ENCODE measurements at places on chromosomes 1 and 21.

GRCh38 chr1:97461782-97462181, 459.1 kb downstream of the DPYD start:
- no peak for DNase-seq

DNA sequence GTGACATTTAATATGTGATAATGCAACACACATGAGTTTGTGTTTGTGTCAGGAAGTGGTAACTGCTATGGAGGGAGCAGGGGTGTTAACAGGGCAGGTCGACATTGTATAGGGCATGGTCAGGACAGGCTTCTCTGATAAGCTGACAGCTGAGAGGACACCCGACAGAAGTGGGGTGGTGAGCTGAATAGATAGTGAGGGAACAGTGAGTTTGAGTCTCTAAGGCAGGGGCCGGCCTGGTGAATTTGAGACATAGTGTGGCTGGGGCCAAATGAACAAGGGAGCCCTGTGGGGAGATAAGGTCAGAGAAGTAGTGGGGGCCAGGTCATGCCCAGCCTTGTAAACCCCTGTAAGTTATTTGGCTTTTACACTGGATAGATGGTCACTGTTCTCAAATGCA, 217.4 kb upstream of the KIAA0040 start:
- DNase-seq: no peak

DNA sequence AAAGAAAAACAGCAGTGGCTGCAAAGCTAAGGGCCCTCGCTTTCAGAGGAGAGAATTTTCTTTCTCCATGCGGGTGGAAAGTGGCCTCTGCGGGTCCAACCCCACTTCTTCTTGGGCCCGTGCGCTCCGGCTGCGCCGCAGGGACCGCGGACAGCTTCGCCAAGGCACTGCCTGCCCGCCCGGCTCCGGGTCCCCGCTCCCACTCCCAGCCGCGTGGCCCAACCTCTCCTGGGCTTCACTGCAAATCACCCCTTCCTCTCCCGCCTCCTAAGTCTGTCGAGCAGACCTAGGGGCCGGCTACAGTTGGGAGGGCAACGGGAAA, 1.0 kb upstream of the RUNX3 start:
- DNase-seq: no peak

DNA sequence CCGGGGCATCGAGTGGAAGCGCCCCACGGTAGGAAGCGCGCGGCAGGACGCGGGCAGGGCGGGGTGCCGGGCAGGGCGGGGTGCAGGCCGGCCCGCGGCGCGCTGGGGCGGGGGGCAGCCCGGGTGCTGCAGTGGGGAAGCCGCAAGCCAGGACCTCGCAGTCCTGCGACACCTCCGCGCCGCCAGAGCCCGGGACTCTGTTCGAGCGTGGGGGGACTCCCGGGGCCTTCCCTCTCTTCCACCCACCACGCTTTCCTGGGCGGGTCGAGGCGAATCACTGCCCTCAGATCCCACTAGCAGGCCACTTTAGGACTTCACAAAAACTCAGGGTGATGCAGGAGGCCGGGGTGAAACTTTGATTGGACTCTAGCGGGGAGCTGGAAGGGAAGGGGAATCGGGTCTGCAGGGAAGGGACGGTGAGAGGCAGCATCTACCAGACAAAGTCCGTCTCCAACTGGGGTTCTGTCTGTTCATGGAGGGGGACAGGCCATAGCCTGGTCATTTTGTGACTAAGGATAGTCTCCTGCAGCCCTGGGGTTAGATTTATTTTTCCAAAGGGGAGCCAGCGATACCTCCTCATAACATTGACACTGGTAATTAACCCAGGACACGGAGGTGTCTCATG, 623 bp downstream of the CAPN2 start:
- DNase-seq: no peak

DNA sequence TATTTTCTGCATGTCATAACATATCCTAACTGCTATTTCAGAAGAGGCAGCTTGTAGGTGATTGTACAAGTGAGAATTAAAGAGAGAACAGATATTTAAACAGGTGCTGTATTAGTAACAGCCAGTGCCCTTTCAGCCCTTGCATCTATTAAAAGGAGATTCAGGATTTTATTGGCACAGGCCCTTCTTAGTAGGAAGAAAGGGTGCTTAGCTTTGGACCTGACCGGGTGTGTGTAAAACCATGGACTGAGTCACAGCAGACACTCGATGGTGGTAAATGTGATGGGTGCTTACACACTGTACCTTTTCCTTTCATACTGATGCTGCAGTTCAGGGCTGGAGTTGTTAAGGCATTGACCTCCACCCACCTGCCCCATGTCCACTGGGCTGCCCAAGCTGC, 12.7 kb upstream of the CD101 start:
- DNase-seq: no peak

DNA sequence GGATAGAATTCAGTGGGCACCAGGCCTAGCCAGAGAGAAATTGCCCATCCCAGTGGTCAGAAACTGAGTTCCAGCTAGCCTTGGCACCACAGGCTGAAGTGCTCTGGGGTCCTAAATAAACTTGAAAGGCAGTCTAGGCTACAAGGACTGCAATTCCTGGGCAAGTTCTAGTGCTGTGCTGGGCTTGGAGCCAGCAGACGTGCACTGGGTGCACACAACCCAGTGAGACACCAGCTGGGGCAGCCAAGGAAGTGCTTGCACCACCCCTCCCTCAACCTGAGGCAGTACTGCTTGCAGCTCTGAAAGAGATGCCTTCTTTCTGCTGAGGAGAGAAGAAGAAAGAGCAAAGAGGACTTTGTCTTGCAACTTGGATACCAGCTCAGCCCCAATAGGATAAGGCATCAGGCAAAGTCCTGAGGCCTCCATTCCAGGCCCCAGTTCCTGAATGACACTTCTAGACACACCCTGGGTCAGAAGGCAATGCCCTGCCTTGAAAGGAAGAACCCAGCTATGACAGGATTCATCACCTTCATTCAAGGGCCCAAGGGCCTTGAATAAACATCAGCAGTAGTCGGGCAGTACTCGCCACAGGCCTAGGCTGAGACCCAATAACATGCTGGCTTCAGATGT, 55.1 kb downstream of the OVGP1 start:
- DNase-seq: no peak

- no peak for DNase-seq
These were observed 167.7 kb downstream of the TOMM20 start for GRCh38 chr1:234960722-234961455.

- no peak for DNase-seq
These were observed 19.3 kb upstream of the IL22RA1 start for GRCh38 chr1:24162201-24162600.

GRCh38 chr1:148385371-148386030, 97.6 kb downstream of the PPIAL4G start:
- DNase-seq: no peak

DNA sequence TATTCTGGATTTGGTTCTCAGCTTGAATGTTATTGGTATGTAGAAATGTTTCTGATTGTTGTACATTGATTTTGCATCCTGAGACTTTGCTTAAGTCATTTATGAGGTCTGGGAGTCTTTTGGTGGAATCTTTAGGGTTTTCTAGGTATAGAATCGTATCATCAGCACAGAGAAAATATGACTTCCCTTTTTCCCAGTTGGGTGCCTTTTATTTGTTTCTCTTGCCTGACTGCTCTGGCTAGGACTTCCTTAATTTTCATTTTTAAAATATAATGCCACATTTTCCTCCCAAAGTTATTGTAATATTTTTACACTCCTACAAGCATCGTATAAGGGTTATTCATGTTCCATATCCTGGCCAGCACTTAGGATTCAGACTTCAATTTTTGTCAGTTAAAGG, 111.1 kb downstream of the FNBP1L start:
- no peak for DNase-seq

DNA sequence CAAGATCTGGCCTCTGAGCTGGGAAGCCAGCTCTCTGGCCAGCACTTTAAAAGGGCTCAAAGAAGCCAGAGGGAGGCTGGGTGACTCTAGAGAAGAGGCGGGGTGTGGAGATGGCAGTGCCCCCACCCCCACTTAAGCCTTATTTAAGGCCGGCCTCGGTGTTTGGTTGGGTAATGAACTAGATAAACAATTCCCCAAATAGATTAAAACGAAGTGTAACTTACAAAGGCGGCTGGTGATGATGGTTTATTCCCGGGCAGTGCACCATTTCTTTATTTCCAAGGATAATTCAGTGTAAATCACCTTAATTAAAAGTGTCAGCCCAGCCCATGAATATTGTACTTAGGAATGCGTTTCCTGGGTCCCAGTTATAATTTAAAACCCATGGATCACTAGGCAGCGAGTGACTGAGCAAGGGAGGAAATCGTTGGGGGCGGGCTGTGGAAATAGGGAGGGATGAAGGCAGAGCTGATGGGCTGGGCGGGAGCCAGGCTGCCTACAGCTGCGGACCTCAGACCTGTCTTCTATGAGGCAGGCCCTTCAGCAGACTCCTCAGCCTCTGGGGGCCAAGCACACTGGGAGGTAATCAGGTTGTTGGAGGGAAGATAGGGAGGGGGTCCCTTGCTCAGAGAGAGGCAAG, 54.9 kb downstream of the TMEM53 start:
- DNase-seq: no peak

GRCh38 chr1:171743081-171743870, 1.4 kb upstream of the VAMP4 start:
- no peak for DNase-seq

- DNase-seq: no peak
These were observed 611.2 kb upstream of the PLXNA2 start for GRCh38 chr1:208855403-208855802.

DNA sequence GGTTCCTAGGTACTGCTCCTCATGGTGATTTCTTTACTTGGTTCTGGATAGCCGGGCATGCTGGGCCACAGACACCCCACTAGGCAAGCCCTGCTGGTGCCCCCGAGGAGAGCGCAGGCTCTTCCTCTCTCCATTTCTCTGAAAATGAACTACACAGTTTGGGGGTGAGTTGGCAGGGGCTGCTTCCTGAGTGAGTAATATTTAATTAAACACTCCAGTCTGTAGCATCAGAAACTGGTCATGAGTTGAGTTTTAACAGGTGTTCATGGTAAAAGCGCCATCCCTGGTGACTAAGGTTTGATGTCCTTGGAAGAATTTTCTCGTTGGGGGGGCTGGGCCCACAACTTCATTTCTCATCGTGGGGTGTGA, 1.7 kb downstream of the SPSB1 start:
- no peak for DNase-seq

- no peak for DNase-seq
These were observed 5.5 kb downstream of the RCC2 start for GRCh38 chr1:17434016-17434415.

DNA sequence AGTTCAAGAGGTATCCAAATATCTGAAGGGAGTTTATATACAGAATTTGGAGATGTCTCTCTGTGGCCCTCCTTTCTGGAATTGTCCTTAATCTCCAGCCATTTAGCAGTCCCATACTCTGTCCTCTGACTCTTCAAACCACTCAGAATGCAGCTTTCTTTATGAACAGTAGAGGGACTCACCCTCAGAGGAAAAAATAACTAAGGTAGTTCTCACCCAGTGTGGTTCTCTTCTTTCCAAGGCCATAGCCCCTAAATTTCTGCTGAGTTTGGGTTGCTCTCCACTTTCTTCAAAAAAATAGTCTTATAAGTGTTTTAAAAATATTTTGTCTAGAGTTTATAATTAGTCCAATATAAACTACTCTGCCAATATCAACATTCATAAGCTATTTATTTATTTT, 369.7 kb downstream of the MATN1 start:
- no peak for DNase-seq

DNA sequence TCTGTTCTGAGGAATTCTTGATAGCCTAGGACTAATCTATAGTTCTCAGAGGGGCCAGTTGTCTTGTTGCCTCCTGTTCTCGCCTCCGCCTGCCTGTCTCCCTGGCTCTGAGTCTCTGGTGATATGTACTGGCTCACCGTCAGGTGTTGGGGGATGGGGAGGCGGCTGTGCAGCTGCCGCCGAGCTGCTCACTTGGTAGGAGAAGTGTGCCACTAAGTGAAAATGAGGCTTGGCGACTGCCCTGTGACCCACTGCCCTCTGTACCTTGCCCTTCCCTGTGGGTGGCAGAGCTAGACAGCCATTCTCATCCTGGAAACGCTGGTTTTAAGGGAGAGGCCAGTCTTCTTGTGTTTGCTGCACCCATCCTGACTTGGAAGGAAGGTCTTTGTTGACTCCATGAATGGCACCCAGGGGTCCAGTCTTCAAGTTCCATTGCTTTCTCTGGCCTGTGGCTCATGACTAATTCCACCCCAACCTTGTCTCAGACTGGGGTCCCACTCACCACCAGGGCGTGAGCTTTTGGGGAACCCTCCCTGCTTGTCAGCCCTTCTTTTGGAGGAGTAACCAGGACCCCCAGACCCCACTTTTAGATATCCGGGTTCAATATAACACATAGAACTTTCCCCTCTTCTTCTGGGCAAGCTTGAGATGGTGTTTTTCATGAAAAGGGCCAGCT, 120.6 kb downstream of the CACNA1E start:
- DNase-seq: no peak

- no peak for DNase-seq
These were observed 36.4 kb upstream of the HSD17B7 start for GRCh38 chr1:162753998-162754585.

DNA sequence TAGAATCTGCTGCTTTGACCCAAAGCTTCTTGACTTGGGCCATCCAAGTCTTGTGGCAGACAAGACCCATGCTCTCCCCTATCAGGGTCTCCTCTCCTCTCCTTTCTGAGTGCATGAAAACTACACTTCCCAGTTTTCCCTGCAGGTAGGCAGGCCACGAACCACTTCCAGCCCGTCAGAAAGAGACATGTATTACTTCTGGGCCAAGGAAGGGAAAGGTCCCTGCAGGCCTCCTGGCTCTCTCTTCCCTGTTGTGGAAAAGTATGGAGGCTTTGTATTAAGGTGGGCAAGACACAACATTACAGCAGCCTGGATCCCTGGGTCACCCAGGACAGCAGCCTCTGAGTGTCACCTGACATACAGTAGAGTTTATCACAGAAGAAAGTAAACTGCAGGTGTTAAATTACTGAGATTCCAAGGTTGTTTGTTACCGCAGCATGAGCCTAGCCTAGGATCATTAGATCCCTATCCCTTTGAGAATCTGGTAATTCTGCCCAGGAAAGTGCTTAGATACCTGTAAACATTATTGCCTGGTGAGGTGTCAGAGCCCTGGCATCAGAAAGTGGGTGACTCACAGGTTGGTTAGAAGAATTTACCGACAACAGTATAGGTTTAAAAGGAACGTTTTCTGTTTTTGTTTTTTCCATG, 717.3 kb downstream of the MATN1 start:
- no peak for DNase-seq

DNA sequence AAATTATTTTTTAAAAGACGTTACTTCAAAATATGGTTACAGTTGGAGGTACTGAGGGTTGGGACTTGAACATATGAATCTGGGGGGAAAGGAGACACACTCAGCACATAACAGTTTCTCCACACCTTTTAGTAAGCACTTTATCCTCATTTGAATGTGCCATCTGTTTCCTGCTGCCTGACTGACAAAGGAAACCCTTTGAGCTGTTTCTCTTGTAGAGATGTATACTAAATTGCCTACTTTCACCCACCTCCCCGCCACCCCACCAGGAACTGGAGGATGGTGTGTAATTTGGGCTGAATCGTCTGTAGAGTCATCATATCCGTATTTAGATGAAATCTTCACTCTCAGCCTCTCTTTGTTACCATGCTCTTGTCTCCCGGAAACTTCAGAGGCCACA, 108.1 kb downstream of the KAZN start:
- no peak for DNase-seq

GRCh38 chr1:30916296-30916695, 7.7 kb upstream of the SDC3 start:
- DNase-seq: no peak

GRCh38 chr1:31717341-31717740, 13.5 kb upstream of the COL16A1 start:
- no peak for DNase-seq

Measured in cortex of kidney (tissue), 1 donor.